ENCODE measurements at places on chromosomes 7 and 10.

- no peak for DNase-seq
These were observed 7.9 kb downstream of the ENO4 start for GRCh38 chr10:116857156-116857555.

GRCh38 chr10:7337431-7338171 is 73.2 kb downstream of the SFMBT2 start:
- DNase-seq = no peak

- DNase-seq = no peak
These were observed 177.6 kb downstream of the PTPN20 start for GRCh38 chr10:47088656-47089354.

DNA sequence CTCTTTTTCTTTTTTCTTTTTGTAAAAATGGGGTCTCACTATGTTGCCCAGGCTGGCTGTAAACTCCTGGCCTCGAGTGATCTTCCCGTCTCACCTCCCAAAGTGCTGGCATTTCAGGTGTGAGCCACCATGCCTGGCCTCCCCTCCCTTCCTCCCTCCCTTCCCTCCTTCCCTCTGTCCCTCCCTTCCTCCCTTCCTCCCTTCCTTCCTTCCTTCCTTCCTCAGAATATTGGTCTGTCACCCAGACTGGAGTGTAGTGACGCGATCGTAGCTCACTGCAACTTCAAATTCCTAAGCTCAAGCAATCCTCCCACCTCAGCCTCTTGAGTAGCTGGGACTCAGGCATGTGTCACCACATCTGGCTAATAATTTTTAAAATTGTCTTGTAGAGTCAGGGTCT is 8.4 kb downstream of the AGAP3 start:
- DNase-seq = no peak

DNA sequence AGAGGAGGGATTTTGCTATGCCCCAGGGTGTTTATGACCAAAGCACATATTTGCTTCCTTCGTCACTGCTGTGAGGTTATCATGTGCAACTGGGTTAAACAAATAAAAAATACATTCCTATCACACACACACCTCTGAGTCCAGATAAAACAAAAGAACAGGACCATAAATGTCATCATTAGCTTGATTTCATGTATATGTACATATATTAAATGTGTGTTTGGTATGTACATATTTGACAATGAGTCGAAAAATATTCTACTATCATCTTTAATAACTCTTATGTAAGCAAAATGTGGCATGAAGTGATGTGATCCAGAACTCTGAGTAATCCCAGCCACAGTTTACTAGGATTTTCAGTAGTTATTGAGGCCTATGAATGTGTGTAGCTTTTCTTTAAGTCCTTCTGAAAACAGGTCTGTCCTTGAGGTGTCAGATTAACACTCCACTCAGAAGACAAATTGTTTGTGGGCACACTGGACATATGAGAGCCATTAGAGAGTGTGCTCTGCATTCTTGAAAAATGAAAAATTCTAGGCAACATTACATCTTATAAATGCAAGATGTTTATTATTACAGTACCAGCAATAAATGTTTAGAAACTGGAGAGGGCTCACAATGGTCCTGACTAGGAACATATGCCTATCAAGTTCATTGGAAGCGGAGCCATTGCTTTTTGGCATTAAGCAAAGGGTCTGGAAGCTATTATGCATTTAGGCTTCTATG is 335.1 kb upstream of the SEMA3A start:
- DNase-seq = no peak

DNA sequence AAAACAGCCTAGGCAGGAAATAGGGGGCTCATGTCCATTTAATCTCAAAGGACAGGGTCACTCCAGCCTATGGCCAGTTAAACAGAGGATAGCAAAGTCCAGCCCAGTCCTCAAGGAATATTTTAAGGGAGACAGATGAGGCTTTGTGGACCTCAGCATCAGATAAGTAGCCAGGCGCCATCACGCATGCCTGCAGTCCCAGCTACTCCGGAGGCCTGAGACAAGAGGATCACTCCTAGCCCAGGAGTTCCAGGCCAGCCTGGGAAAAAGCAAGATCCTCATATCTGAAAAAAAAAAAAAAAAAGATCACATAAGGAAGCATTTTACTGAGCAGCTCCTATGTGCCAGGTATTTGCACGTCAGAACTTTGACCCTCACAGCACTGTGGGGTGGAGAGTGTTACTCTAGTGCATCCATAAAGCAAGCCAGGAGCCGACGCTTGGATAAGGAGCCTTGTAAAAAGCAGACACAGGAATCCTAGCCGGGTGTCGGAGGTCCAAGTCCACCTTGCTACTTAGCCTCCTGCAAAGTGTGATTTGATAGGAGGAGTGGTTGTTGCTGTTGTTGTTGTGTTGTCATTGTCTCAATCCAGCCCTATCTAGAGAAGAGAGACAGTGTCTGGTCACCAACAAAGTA is 61.8 kb upstream of the DOCK1 start:
- no peak for DNase-seq

DNA sequence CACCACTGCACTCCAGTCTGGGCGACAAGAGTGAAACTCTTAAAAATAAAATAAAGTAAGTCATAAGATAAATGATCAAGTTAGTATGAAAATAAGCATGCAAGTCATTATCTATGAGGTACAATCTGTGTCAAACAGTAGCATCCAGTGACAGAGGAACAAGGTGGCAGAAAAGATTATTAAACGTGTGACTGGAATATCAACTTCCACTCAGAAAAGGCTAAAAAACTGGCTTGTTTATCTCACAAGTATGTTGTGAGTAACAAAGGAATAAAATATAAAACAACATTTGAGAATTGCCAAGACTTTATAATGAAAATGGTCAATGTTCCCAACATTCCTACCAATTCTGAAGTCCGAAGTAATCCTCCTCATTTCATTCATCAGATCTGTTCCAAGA is 30.3 kb downstream of the ITGB1 start:
- no peak for DNase-seq

- DNase-seq = no peak
These were observed 342.5 kb downstream of the RPS24 start for GRCh38 chr10:78375854-78376785.

- DNase-seq = no peak
These were observed 5.1 kb upstream of the TBX20 start for GRCh38 chr7:35258868-35259522.

Measured in RPMI8226 (cell line).